ENCODE measurements at places on chromosomes 11 and 22.
A peak's percentile ranks its signal among the peaks of the same experiment; 100 is the strongest.

DNA sequence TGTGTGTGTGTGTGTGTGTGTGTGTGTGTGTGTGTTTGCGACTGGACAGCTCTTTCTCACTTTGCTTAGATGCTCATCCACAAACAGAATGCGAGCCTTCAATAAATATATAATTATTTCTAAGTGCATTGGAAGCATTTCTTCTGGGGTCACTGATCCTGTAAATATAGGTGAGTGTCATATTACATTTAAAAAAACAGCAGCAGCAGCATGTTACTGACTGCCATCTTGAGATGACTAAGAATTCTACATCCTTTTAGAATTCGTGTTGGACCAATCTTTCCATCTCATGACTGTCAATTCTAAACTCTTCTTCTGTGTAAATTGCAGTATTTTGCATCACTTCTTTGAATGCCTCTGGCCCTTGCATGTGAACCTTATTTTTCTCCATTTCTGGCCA, 238.0 kb upstream of the DDI1 start:
- DNase-seq: no peak

DNA sequence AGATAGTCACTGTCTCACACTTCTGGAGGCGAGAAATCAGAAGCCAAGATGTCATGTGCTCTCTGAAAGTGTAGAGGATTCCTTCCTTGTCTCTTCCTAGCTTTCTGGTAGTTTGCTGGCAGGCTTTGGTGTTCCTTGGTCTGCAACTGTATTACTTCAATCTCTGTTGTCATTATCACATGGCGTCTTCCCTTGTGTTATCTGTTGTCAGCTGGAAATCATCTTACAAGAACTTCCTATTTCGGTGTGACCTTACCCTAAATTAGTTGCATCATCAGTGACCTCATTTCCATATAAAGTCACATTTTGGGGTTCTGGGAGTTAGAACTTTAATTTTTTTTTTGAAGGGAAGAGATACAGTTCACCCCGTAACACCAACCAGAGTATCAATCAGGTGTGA, 3.3 kb upstream of the LIN7C start:
- DNase-seq: no peak

- no peak for DNase-seq
Measured at GRCh38 chr11:3939211-3939610, 83.7 kb downstream of the STIM1 start.

DNA sequence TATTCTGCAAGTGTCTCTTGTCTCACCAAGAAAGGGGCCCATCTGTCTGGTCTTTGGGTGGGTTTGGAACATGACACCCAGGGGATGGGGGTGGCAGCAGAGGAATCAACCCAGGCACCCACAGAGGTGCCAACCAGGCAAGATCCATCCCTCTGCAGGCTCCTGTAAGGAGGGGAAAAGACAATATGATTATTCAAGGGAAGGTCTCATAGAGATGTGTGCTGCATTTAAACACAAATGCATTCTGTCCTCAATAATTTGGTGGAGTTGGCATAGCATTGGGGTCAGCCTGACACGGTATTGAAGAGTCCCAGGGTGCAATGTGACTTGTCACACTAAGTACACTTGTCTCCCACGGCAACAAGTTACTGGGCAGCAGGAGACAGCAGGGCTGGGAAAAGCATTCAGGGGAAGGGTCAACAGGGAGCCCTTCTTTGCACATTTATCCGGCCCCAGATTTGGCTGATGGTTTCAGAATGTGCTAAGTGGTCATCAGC, 33.1 kb upstream of the SPON1 start:
- no peak for DNase-seq

- DNase-seq: no peak
Measured at GRCh38 chr11:120215634-120216033, 4.8 kb downstream of the OAF start.

DNA sequence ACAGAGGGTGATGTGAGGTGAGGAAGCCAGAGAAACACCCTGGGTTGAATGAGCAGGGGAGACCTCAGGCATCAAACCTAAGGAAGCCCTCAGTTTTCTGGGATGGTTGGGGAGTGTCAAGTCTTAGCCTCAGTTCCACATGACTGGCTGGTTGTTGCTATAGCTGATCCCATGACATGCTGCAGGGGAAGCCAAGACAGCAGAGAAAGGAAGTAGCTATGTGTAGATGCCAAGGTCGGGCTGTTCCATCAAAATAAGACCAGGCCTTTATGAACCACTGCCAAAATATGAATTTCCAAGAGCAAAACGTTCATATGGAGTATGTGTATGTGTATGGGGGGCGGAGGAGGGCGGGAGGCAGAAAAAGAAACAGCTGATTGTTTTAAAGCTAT, 11.6 kb downstream of the CD59 start:
- DNase-seq: no peak

- no peak for DNase-seq
Measured at GRCh38 chr11:6357222-6357621, 33.1 kb upstream of the SMPD1 start.

DNA sequence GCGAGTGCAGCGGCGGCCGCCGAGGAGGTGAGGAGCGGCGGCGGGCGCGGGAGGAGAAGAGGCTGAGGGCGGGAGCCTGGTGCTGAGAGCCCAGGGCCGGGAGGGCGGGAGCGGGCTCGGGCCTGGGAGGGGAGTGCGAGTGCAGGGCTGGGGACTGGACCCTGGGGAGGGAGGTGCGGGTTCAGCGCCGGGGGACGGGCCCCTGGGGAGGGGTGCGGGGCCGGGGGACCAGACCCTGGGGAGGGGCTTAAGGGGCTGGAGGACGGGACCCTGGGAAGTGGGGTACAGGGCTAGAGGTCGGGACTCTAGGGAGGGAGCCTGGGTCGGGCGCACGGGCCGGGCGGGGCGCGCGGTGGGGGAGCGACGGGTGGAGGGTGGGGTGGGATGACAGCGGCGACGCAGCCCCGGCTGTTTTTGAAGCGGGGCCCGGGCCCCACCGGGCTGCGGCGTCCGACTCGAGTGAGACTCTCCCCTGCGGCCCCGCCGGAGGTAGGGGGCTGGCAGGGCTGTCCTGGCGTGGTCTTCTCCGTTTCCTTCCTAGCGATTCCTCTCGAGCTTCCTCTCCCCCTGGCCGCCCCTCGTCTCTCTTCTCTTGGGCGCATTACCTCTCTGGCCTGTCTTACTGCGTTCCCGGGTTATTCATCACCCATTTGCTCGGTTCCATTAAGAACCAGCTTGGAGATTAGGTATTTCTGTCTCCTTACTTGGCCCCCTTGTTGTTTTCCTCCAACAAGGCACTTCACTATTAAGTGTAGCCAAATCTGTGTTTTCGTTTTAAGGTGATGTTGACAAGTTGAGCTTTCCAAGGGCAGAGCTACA, 754 bp downstream of the NUP50 start:
- peak; percentile 17 for DNase-seq

- no peak for DNase-seq
Measured at GRCh38 chr11:110077831-110078325, 15.3 kb upstream of the ZC3H12C start.

- no peak for DNase-seq
Measured at GRCh38 chr11:61149624-61150615, 11.3 kb downstream of the VPS37C start.

GRCh38 chr22:46026899-46027210, 49.9 kb upstream of the WNT7B start:
- DNase-seq: no peak

DNA sequence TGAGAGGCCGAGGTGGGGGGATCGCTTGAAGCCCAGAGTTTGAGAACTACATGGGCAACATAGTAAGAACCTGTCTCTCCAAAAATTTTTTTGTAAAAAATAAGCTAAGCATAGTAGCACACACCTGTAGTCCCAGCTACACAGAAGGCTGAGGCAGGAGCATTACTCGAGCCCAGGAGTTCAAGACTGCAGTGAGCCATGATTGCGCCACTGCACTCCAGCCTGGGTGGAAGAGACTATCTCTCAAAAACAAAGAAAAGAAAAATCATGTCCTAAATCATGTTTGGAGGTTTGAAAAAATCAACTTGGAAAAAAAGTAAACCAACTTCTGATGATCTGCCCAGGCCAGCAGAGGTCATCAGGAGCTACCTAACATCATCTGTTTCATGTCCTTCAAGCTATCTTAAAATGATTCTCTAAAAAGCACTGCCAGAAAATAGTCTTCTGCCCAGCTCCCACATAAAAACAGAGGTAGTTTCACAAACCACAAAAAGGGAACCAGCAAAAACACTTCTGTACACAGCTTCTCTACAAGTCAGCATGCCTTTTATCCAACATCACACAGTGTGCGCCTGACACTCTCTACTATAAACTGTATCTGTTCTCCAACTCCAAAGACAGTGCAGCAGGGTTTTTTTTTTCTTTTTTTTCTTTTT, 165.0 kb downstream of the SOX6 start:
- no peak for DNase-seq

DNA sequence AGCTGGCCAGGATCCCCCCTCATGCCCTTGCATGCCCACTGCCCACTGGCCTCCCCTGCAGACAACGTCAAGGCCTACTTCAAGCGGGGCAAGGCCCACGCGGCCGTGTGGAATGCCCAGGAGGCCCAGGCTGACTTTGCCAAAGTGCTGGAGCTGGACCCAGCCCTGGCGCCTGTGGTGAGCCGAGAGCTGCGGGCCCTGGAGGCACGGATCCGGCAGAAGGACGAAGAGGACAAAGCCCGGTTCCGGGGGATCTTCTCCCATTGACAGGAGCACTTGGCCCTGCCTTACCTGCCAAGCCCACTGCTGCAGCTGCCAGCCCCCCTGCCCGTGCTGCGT, 7.9 kb downstream of the AIP start:
- DNase-seq: no peak

GRCh38 chr11:70135625-70136059, 57.5 kb downstream of the ANO1 start:
- DNase-seq: no peak

GRCh38 chr22:22787151-22787550, 100.5 kb upstream of the IGLL5 start:
- no peak for DNase-seq

GRCh38 chr22:46401370-46401769, 65.9 kb downstream of the TRMU start:
- DNase-seq: no peak

DNA sequence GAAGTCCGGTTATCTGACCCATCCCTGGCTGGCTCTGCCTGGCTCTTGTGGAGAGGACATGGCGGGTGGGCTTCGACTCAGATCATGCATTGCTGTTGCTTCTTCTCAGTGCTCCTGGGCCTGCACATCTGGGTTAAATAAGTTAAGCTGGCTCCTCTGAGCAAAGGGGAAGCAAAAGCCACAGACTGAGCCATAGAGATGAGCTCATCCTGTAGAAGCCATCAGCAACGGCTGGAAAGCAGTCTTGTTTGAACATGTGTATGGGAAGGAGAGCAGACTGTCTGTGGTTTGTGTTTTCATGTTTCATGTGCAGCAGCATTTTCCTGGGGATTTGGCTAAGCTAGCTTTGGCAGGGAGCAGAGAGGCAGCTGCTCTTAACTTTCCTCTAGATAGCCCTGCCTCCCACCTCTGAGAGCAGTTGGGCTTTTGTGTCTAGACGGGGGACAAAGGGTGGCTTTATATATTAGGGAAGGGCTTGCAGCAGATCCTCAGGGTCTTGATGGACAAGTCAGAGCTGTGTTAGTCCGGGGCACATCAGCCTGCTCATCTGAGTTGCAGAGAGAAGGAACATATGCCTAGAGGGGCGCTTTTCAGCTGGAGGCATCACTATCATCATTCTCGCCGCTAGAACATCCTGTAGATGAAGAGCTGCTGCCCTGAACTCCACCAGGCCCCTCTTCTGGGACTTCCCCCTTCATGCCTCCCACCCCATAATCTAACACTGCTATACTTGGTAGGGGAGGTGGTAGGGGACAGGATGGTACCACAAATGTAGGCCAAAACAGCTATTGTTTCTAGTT, 14.9 kb downstream of the DCPS start:
- no peak for DNase-seq

- no peak for DNase-seq
Measured at GRCh38 chr11:114129142-114129541, 69.6 kb downstream of the ZBTB16 start.

DNA sequence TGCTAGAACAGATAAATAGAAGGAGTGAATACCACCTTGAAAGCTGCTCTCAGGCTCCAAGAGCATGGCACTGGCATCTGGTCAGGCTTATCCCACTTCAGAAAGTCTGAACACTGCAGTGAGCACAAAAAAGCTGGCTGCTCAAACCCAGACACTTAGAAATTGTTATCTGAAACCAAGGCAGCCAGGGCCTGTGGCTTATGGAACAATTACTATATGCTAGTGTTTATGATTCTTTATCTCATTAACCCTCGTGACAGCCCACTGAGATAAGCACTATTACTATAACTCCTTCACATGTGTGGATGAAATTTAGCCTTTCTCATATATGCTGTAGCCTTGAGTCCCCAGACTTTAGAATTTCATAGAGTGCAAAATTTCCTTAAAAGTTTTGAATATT, 400.2 kb downstream of the RAB38 start:
- no peak for DNase-seq

- DNase-seq: no peak
Measured at GRCh38 chr22:34975721-34976120, 90.2 kb upstream of the ISX start.

GRCh38 chr11:122486793-122487495, 168.6 kb upstream of the UBASH3B start:
- DNase-seq: no peak

DNA sequence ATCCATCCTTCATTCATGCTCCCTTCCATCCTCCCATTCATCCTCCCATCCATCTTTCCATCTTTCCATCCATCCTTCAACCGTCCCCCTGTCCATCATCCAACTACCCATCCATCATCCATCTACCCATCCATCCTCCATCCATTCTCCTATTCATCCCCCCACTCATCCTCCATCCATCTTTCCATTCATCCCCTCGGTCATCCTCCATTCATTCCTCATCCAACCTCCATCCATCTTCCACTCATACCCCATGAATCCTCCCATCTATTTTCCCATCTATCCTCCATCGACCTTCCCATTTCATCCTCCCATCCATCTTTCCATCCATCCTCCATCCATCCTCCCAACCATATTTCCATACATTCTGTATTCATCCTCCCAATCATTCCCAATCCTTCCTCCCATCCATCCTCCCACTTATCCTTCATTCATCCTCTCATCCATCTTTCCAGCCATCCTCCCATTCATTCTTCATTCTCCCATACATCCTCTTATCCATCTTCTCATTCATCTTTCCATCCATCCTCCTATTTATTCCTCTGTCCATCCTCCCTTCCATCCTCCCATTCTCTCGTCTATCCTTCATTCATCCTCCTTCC, 29.9 kb downstream of the IGLL1 start:
- no peak for DNase-seq

GRCh38 chr11:9760193-9760575, 96.3 kb downstream of the SWAP70 start:
- DNase-seq: no peak

DNA sequence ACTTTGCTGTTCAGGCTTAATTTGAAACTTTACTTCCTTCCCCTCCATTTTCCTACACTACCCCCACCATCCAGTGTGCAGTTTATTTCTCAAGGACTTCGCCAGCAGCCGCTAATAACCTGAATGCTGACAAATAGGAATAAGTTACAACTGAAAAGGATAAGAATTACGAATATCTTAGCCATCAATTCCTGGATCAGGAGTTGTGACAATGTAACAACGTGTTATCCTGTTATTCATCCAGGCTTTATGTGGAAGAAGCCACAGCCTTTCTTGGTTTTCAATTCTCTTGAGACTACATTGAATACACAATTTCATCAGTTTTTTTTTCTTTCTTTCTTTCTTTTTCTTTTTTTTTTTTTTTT, 5.9 kb downstream of the HBG1 start:
- DNase-seq: no peak

GRCh38 chr11:73273222-73273895, 1.2 kb downstream of the P2RY6 start:
- DNase-seq: no peak

Measured in stimulated activated CD4-positive, alpha-beta T cell treated with anti-CD3 and anti-CD28 coated beads, Interleukin-1b, Interleukin-23, amount 100 ng/mL, for 1 hour (primary cell).